ENCODE measurements at places on chromosomes 6 and 20.

- DNase-seq: no peak
These were observed 27.3 kb downstream of the PYGB start for GRCh38 chr20:25274891-25275812.

GRCh38 chr20:687468-688203 is 12.0 kb upstream of the SCRT2 start:
- DNase-seq: no peak

- DNase-seq: no peak
These were observed 1.0 kb downstream of the CALHM6 start for GRCh38 chr6:116461932-116462885.

- no peak for DNase-seq
These were observed 154.2 kb downstream of the DLL1 start for GRCh38 chr6:170136541-170137175.

DNA sequence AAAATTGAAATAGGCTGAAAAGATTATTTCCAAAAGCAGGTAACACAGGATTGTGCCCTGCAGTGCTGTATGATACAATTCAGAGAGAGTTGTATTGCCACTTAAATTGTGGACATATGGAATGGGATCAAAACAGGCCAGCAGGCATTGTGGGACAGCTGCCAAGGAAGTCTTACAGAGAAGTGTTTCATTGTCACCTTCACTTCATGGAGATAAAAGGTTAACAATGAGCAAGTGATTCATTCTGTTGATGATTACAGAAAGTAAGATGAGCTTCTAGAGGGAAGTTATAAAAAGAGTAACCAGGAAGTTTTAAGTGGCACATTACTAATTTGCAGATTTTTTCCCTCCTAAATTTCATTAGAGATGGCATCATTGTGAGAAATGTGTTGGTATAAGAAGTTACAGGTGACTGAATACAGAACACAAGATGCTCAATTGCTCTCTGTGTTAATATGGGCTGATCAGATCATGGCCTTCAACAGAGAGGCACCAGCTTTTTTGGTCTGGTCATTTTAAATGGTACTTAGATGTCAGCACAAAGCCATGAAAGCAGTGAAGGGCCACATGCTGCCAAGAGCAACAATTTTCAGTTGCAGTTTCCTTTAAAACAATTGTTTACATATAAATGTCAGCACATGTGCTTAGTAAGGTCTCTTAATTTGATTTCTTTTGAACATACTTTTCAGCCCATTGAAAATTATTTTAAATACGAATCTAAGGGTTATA is 402.5 kb upstream of the FKBP1C start:
- DNase-seq: no peak

DNA sequence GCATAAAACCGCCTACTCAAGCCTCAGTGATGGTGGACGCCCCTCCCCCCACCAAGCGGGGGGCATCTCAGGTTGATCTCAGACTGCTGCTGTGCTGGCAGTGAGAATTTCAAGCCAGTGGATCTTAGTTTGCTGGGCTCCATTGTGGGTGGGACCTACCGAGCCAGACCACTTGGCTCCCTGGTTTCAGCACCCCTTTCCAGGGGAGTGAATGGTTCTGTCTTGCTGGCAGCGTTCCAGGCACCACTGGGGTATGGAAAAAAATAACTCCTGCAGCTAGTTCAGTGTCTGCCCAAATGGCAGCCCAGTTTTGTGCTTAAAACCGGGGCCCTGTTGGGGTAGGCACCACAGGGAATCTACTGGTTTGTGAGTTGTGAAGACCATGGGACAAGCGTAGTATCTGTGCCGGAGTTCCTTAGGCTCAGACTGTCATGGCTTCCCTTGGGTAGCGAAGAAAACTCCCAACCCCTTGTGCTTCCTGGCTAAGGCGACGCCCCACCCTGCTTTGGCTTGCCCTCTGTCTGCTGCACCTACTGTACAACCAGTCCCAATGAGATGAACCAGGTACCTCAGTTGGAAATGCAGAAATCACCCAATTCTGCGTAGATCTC is 1334.5 kb upstream of the ADGRB3 start:
- no peak for DNase-seq

DNA sequence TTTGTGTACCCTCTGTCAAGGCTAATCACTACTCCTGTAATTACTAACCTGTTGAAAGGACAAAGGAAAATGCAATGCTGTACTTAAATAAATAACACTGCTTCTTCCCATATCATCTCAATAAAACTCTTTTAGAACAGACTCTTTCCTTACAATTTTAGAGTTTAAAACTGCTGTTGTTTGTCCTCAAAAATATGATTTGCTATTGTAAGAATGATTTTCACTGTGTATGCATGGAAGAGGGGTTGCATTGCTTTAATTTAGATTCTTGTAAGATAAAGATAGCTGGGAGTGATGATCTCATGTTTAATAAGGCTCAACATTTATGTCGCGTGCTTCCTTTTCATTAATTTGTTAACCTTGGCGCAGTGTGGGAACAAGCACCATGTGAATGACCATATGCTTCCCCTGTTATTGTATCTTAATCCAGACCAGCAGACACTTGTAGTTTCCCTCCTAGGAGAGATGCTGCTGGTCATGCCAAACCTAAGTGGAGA is 89.8 kb upstream of the ATXN1 start:
- no peak for DNase-seq

DNA sequence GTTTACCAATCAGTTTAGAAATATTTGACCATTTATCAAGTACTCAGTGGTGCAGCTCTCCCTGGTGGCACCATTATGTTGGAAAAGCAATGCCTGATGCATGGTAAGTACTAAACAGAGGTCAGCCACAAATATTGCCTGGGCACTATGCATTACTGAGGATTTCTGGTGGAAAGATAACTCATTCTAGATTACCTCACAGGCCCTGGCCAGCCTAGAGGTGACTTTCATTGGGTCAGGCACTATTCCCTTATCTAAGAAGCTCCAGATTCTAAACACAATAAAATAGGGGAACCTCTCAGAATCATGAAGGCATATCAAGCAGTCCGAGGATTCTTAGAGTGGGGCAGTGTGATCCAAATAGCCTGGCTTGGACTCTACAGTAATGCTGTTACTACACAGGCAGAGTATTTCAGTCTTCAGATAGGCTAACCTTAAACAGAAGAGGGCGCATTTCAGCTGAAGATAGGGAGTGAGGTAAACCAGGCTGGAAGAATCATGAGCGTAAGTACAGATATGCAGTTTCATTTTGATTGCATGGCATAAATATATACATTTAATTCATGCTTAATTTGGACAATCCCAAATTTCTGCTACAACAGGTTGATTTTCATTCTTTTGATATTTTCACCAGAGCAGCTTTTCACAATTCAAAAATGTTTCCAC is 12.1 kb downstream of the LGSN start:
- peak; percentile 51 for DNase-seq

DNA sequence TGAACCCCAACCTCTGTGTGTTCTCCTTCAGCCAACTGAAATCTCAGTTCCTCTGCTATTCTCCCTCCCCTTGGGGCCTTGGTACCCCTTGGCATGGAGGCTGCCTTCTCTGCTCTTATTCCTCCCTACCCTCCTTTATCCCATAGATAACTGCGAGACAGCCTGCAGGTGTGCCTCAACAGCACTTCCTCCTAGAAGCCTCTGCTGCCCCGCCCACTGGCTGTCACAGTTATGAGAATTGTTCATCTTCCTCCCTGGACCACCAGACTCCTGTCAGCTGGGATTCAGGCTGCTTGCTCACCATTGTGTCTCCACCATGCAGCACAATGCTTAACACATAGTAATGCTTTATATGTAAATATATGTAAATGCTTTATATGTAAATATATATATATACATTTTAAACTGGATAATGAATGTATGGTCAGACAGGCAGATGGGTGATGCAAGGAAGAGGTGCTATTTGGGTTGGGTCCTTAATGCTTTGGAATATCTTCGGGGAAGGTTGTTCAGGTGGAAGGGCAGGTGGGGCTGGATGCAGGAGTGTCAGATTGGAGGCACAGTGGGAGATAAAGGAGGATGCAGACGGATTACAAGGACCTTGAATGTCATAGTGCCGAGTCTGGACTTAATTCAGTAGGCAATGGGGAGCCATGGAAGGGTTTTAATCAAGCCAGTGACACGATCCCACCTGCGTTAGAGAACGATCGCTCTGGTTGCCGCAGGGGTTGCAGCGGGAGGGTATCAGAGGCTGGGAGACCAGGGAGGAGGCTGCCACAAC is 4.9 kb downstream of the CDH22 start:
- DNase-seq: no peak

GRCh38 chr6:152129691-152130151 is 322.2 kb downstream of the ESR1 start:
- DNase-seq: no peak

- no peak for DNase-seq
These were observed 166.7 kb upstream of the THEMIS start for GRCh38 chr6:128067446-128068118.

GRCh38 chr6:144536079-144536478 is 250.9 kb downstream of the UTRN start:
- no peak for DNase-seq

- peak; percentile 93 for DNase-seq
These were observed at the start of gene OGFRL1 for GRCh38 chr6:71288228-71289038. Gene OGFRL1 (plus strand): TSS chr6:71288811. CDS start chr6:71288937, 126 bp downstream.

DNA sequence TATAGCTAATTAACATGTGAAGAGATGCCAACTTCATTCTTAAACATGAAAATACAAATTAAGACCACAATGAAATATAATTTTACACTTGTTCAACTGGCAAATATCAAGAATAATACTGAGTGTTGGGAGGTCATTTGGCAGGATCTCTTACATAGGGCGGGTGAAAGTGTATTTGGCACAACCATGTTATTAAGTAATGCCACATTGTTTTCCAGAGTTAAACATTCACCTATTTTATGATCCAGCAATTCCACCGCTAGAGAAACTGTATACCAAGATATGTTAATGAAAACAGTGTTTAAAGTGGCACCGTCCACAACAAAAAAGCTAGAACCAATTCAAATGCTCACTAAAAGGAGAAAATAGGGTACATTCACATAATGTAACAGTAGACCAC is 14.1 kb downstream of the MOCS1 start:
- no peak for DNase-seq

- no peak for DNase-seq
These were observed 35.1 kb upstream of the SLC16A10 start for GRCh38 chr6:111052171-111052570.

GRCh38 chr6:168342636-168343035 is 23.1 kb upstream of the DACT2 start:
- no peak for DNase-seq

DNA sequence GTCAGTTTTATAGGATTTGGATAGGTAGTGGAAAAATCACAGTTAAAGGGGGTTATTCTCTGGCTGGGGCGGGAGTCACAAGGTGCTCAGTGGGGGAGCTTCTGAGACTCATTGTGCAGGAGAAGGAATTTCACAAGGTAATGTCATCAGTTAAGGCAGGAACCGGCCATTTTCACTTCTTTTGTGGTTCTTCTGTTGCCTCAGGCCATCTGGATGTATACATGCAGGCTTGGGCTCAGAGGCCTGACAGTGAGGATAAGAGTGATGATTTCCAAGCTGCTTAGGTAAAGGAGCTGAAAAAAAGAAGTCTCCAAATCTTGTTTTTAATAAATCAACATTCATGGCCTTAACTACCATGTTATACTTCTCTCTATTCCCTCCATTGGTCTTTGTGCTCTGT is 622.9 kb upstream of the ID4 start:
- DNase-seq: no peak

- DNase-seq: no peak
These were observed 1719.9 kb downstream of the GRIK2 start for GRCh38 chr6:103113416-103113815.

DNA sequence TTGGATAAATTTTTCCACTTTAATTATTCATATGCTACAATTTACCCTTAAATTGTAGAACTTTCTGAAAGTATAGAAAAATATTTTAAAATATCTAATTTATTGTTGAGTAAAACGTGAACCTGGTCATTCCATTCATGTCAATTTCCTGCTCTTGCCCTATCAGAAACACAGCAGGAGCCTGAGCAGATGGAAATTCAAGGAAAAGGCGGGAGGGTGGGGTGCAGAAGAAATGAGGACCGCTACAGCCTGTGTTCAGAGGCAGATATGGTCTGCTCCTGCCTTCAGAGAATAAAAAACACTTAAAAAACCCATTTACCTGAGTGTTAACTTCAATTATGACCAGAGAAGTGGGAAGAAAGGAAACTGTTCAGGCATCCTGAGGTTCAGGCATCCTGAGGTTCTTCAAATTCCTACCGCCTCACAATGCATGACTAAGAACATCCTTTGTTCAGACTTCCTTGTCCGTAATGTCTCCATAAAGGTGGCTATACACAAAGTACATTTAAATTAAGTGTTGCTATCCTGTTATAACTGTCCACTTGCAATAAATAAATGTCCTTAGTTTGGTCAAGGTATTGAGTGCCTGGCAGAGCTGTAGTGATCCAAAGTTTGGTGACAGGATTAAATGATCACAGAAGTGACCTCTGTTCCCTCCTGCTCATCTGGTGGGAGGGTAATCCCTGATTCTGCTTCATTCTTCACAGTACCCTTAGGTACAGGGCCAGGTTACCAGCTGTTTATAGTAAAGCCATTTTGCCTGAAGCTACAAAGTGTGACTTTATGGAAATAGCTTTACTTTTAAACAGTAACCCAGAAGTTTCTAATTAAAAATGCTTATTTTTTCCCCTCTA is 109.1 kb downstream of the MAN1A1 start:
- peak; percentile 48 for DNase-seq

- no peak for DNase-seq
These were observed 113.2 kb downstream of the EDN1 start for GRCh38 chr6:12403201-12403826.

DNA sequence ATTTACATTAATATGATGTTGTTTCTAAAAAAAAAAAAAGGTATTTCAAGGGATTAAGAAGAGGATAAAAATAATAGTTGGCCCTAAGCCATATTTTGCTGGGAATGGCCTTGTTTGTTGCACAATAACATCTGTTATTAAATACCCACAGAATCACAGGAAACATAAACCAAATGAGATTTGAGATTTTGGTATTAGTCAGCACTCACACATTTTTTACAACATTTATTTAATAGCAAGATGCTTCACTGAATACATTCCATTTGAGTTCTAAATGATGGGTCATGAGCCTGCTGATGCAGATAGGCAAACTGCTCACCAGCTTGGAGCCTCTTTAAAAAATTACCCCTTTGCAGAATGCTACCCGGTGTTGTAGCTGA is 92.9 kb upstream of the ENPP5 start:
- no peak for DNase-seq

GRCh38 chr20:35698298-35699126 is 640 bp downstream of the NFS1 start:
- peak; percentile 62 for DNase-seq

DNA sequence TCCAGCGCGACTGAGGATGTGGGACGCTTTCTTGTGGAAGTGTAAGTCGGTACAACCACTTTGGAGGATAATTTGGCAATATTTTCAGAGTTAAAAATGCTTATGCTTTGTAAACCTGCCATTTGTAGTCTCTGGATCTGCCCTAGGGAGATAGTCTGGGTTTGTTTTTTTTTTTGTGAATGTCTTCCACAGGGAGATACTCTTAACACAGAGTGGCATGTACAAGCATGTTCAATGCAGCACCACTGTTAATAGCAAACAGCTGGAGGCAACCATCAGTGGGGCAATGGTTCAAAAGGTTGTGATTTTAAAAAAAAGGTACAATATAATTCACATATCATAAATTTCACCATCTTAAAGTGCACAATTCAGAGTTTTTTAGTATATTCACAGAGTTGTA is 22.4 kb downstream of the SLC9A8 start:
- DNase-seq: no peak

GRCh38 chr6:88920774-88921733 is 42.4 kb downstream of the RNGTT start:
- DNase-seq: no peak

- no peak for DNase-seq
These were observed 646 bp downstream of the RPS6KA2 start for GRCh38 chr6:166626177-166627032.

GRCh38 chr6:21438237-21438985 is 155.1 kb upstream of the SOX4 start:
- no peak for DNase-seq
